ENCODE measurements at places on chromosomes 2 and 18.

GRCh38 chr2:150388289-150388625, 99.2 kb downstream of the RND3 start:
- DNase-seq = no peak

DNA sequence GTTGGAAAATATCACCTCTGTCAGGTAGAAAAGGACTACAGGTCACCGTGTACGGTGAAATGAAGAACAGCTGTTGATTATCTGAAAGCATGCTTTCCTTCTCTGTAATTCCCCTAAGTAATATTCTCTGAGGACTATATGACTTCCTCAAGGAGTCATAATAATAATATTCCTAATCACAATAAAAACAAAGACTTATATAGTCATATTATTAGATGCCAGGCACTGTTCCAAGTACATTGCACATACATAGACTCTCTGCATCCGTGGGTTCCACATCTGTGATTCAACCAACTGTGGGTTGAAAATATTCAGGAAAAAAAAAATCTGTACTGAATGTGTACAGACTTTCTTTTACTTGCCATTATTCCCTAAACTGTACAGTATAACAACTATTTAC, 512.4 kb upstream of the ID2 start:
- DNase-seq = no peak

DNA sequence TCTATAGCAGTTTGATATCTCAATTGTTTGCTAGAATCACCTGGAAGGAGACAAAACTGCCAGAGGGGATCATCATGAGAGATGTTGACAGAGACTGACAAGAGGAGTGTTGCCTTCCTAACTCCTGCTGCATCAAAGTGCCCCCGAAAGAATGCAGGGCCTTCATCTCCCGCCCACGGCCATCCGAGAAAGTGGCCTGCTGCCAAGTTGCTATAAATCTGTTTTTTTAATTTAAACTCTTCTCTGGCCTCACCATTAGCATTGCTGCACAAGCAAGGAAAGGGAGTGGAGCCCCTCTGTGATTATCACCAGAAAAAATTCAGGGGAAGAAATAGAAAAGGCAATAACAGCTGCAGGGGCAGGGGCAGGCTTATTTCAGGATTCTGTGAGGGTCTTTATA, 238.1 kb upstream of the EPHA4 start:
- DNase-seq = no peak

DNA sequence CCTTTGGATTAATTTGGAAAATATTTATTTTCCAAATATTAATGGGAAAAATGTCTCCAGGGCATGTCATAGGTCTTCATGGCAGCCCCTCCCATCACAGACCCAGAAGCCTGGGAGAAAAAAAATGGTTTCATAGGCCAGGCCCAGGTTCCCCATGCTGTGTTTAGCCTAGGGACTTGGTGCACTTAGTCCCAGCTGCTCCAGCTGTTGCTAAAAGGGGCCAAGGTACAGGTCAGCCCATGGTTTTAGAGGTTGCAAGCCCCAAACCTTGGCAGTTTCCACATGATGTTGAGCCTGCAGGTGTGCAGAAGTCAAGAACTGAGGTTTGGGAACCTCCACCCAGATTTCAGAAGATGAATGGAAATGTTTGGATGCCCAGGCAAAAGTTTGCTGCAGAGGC, 309.6 kb downstream of the SOCS6 start:
- DNase-seq = no peak

GRCh38 chr2:62473246-62473827, 32.7 kb downstream of the TMEM17 start:
- DNase-seq = no peak

GRCh38 chr18:79167526-79168190, 98.5 kb downstream of the ATP9B start:
- no peak for DNase-seq

DNA sequence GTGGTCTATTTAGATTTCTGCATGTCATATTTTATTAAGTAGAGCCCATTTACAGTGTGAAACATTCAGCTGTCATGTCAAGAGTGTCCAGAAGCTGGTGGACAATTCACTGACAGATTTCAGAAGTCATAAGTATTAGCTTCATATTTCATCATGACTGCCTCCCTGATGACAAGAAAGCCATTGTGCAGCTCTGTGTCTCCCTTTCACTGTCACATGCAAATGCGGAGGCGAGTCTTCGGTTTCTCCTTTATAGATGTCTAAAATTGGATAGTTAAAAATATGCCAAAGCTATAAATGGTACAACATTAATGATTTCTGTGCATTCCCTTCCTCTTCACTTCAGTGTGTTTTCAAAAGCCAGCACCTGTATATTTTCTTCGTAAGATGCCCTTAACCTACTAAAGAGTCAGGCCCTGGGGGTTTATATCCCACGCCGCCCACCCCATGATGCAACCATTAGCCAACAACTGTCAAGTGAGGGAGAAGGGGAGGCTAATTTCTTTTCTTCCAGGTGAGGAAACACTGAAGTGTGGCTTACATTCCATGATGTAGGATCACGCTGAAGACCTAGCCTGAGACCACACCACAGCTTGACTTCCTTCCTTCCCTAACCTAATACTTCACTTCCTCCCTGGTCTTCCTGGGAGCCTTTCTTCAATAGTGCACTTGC, 99.6 kb upstream of the DDX18 start:
- no peak for DNase-seq

GRCh38 chr2:207141386-207141785, 24.4 kb downstream of the KLF7 start:
- DNase-seq = no peak

- DNase-seq = peak; percentile 15
These were observed 215.4 kb upstream of the ITGA4 start for GRCh38 chr2:181241797-181242196.

GRCh38 chr2:8255448-8255800, 426.4 kb upstream of the ID2 start:
- DNase-seq = no peak

DNA sequence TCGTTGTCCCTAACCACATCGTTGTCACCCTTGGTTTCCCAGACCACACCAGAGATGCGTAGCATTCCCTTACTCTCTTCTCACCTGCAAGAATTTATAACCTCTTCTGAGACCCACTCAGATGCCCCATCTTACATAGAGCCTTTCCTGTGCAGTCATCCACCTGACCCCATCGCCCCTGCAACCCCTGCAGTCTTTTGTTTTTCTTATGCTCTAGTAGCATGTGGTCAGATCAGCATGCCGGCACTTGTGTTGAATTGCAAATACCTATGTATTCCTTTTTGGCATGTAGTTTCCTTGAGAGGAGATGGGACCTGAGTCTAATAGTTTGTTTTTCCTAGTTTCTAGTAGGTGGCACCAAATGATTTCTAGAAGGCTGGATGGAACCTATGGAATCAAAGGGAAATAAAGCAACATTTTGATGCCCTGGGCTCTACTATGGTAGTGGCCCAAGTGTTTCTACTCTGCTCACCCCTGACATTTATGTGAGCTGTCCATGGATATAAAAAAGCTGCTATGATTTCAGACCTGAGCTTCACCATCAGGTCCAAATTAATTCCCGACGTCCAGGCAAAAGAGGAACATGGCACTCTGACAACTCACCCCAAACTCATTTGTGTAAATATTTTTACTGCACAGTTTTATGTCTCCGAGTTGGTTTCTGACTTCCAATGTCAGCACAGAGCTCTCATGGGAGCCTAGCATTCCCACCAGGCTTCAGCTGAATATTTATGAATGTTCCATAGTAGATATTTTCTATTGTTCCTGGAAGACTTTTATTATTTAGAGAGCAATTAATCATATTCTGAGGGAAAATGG, 143.6 kb downstream of the RNF144A start:
- DNase-seq = no peak

DNA sequence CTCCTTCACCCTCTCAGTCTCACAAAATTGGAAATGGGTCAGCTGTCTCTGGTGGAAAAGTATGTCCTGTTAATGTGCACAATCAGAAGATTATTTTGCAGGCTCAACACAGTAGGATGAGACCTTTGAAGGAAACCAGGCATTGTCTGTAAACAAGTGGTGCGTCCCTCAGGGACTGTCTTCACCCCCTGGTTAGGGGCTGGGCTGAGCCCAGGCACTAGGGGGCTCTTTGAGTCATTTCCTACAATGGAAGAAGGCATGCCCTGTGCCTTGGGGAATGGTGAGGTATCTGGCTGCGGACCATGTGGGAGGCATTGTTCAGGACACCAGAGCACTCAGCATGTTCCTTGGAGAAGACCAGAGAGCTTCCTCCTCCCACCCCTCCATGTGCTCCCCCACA, 26.8 kb downstream of the PKDCC start:
- DNase-seq = no peak

GRCh38 chr2:71681626-71682025, 228.3 kb downstream of the DYSF start:
- DNase-seq = no peak

DNA sequence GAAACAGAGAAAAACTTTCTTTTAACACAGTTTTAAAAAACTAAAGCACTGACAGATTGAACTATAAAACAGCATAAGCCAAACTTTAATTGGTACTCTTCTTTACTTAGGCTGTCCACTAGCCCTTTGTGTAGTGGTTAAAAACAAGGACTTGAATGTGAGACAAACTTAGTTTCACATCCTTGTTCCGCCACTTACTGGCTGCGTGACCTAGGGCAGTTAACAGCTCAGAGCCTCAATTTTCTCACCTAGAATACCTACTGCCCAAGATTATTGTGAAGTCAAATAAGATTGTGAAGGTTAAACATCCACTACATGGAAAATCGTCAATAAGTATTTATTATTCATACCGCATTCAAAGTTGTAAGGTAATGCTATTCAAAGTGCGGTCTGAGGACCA, 2.0 kb downstream of the WDR35 start:
- peak; percentile 48 for DNase-seq

- DNase-seq = no peak
These were observed 140.7 kb downstream of the LDLRAD4 start for GRCh38 chr18:13359210-13359609.

DNA sequence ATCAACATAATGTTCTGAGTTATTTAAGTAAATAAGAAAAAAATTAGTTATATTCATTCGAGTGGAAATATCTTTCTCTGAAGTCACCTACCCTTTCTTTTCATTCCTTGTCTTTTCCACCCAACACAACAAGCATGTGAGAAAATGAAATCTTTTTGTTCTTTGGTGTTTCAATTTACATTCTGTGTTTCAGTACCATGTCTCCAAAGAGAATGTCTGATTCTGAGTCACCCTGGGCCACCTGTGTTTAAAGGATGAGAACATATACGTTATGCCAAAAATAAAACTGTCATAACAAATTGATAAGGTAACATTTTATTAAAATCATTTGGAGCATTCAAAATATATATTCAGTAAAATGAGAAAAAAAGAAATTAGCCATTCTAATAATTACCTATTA, 470.8 kb downstream of the ZNF804A start:
- DNase-seq = no peak

DNA sequence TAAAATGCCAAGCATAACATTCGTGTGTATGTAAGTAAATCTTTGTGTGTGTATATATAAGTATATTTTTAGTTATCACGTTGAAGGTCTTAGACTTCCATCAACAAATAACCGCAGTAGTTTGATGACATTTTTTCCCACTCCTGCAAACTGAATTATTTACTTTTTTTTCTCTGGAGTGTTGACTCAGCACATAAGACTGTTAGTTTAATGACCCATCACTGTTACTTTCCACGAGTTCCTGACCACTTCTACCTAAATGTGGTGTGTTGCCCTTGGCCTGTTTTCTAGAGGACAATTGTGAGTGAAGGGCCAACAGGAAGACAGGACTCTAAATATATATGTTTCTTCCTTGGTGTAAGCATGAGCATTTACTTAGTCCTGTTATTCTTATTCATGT, 71.3 kb upstream of the TXNDC2 start:
- no peak for DNase-seq

DNA sequence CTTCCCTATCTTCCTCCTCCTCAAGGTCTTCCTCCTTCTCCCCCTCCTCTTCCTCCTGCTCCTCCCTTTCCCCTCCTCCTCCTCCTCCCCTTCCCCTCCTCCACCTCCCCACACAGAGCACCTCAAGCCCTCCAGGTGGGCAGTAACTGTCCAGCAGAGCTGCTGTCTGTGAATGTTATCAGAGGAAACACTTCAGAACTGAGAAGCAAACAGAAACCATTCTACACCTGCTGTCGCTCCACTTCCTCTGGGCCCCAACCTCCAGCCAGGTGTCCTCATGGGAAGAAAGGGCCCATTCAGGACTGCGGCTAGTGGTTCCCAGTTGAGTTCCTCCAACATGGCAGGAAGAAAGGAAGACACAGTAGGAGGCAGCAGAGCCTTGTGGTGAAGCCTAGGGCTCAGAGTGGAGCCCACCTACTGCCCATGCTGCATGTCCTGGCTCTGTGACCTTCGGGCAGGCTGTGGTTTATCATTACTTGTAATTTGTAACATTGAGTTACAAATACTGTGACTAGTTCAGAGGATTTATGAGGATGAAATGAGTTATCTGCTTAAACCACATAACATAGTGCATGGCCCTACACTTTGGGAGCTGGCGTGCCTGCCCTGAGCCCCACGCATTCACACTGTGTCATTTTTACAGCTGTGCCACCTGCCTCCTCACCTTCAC, 165.9 kb upstream of the ID2 start:
- no peak for DNase-seq

GRCh38 chr2:64958556-64958955, 30.6 kb upstream of the SLC1A4 start:
- no peak for DNase-seq

DNA sequence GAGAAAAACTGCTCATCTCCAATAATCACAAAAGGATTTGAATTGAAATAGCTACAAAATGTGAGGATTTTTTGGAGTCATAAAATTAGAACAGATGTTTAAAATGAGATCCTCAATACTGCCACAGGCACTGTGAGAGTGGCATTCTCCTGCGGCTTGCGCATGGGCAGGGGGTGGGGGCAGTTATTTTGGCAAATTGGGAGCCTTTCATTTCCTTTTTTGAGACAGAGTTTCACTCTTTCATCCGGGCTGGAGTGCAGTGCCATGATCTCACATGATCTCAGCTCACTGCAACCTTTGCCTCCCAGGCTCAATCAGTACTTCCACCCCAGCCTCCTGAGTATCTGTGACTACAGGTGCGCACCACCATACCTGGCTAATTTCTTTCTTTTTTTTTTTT, 42.4 kb downstream of the POMC start:
- no peak for DNase-seq

- no peak for DNase-seq
These were observed 249.3 kb upstream of the MEIS1 start for GRCh38 chr2:66185497-66186054.

- DNase-seq = no peak
These were observed 45.3 kb downstream of the BIN1 start for GRCh38 chr2:127061375-127062273.

- no peak for DNase-seq
These were observed 295.4 kb downstream of the CELF4 start for GRCh38 chr18:37270038-37270665.

GRCh38 chr2:101623031-101623521, 74.4 kb upstream of the MAP4K4 start:
- DNase-seq = peak; percentile 69

- DNase-seq = no peak
These were observed 439.7 kb upstream of the FANCL start for GRCh38 chr2:58680755-58681310.

GRCh38 chr2:42216694-42217093, 47.5 kb downstream of the EML4 start:
- DNase-seq = no peak

GRCh38 chr2:117854610-117855009, 40.1 kb downstream of the DDX18 start:
- DNase-seq = no peak
